ENCODE measurements at places on chromosomes 16 and 17.

- no peak for DNase-seq
Observed at GRCh38 chr17:78873519-78874340, 29.3 kb downstream of the CEP295NL start.

DNA sequence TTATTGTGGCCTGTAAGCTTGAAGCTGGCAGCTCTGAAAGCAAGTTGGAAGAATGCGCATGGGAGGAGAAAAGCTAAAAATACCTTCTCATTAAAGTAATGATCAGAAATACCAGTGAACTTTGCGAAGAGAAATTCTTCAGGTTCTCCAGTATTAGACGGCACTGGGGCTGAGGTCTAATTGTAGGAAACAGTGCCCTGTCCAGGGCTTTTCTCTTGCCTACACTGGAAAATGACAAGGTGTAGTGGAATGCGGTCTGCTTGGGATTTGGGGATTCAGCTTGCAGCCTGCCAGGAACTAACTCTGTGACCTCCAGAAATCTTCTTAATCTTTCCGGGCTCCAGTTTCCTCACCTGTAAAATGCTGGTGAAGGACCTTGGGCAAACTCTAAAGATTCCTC, 53.3 kb upstream of the KCNJ16 start:
- no peak for DNase-seq

DNA sequence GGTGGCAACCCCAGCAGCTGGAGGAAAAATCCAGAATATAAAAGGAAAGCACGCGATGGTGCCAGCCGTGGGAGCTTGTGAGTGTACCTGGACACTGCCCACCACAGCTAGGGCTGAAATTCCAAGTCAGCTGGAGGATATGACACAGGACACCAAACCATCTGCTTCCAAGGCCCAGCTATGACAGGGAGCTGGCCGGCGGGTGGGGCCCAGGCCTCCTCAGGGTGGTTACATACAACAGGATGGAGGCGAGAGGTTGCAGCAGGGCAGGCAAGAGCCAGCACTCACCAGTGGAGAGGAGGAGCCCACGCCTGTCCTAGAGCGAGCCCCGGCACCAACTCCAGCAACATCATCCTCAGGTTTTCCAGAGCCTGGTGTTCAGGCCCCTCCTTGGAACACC, 163.2 kb upstream of the RPL38 start:
- DNase-seq, result no peak

- DNase-seq, result no peak
Observed at GRCh38 chr17:68377771-68378267, 79.5 kb downstream of the WIPI1 start.

GRCh38 chr16:69833357-69834282, 71.5 kb downstream of the WWP2 start:
- DNase-seq, result no peak

DNA sequence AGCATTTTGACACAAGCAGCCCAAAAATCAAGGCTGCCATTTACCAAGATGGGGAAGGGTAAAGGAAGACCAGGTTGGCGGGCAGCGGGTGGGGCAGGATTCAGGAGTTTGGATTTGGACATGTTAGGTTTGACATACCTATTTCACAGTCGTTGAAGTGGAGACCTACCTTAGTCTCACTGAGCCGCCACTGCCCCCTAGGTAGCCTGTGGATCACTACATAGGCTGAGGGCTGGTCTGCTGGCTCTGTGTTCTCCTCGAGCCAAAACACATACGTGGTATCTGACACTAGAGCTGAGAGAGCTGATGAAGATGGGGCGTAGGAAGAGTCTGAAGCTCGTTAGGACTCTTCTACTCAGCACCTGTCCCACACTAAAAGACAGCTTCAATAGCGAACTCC, 115.1 kb downstream of the HIC1 start:
- peak; percentile 68 for DNase-seq

GRCh38 chr17:73744411-73744810, 100.2 kb upstream of the SDK2 start:
- DNase-seq, result no peak

- DNase-seq, result no peak
Observed at GRCh38 chr17:80303824-80304223, 43.2 kb downstream of the RNF213 start.

- DNase-seq, result no peak
Observed at GRCh38 chr16:2956579-2956956, 7.5 kb upstream of the KREMEN2 start.

- DNase-seq, result no peak
Observed at GRCh38 chr16:69318911-69319289, 7.8 kb downstream of the VPS4A start.

DNA sequence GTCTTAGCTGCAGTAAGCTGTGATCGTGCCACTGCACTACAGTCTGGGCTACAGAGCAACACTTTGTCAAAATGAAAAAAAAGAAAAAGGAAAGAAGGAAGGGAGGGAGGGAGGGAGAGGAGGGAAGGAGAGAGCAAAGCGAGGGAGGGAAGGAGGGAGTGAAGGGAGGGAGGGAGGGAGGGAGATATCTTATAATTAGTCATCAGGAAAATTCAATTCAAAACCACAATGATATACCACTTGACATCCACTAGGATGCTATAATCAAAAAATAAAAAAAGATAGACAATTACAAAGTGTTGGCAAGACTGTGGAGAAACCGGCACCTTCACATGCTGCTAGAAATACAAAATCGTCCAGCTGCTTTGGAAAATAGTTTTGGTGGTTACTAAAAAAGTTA, 93.8 kb downstream of the CDC27 start:
- no peak for DNase-seq

DNA sequence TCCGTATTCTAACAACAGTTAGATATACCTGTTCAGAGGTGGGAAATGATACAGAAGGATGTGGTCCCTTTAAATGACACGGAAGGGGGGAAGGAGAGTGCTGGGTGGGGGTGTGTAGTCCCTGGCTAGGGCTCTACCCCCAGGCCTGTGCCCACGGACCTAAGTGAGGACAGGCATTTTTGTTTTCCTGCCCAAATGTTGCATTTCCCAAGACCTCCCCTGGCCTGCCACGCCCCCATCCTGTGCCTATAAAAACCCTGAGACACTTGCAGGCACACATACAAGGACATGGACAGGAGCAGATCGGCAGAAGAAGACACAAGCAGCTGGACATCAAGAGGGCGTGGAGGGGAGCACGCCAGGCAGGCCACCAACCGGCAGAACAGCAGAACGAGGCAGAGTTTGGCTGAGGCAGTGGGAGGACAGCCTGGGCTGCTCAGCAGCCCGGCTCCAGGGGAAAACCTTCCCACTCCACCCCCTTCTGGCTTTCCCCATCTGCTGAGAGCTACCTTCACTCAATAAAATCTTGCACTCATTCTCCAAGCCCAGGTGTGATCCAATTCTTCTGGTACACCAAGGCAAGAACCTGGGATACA, 13.3 kb upstream of the MPP2 start:
- DNase-seq, result no peak

DNA sequence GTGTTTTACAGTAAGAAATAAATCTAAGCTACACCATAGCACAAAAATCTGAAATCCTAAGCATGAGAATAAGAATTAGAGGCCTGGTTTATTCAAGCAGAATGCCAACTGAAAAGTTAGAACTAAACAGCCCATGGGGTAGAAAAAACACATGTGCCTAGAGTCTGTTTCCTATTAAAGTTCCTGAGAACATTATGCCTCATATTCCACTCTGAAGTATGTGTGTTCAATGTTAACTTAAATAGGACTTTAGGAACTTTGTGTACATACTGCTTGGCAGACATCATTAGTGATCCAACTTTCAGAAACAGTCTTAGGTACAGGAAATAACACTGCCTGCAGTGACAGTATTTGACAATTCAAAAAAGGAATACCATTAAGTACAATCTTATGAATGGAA, 18.2 kb downstream of the HEATR6 start:
- DNase-seq, result no peak

GRCh38 chr16:53080345-53081031, 25.7 kb downstream of the CHD9 start:
- DNase-seq, result no peak

- no peak for DNase-seq
Observed at GRCh38 chr16:53881371-53881770, 177.4 kb downstream of the FTO start.

DNA sequence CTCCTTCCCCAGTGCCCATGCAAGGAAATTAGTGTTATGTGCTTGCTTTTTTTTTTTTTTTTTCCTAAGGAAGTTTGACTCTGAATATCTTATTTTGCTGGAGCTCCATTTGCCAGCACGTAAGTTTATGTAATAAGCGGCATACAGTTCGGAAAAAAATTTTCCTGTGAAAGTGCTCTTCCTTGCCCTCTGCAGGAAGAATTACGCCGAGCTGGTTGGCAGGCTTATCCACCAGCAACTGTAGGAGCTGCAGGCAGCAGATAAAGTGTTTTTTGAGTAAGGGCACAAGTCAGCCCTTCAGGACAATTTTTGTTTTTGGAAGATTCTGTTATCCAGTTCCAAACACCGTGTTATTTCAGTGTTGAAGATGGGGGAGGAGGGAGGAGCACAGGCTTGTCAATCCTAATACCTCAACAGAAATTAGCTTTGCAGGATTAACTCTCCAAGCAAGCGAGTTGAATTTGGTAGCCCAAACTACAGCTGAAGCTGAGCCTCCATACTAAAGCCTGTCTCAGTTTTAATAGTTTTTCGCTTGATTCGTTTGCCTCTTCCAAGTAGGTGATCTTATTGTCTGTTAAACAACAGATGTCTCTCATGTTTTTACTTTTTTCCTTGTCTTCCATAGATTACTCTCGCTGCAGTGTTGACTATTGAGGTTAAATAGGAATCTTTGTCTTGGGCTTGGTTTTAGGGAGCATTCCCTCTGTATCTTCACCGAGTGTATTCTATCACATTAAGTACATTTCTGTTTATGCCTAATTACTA, 1.1 kb downstream of the SPECC1 start:
- DNase-seq, result peak; percentile 28

DNA sequence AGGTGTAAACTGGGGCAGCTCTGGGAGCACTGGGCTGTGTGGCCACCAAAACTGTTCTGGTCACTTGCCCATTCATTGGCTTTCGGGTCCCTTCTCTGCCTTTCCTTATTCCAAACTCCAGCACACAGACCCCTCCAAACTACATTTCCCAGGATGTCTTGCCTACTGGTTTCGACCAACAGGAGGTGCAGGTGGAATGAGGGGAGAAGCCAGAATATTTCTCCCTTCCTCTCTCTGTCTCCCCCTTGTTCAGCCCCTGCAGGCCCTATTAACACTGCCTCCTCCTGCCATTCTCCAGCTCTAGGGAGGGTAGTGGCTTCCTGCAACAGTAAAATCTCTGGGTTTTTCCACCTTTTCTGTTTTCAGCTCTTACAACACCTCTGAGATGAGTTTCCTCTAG, 13.2 kb upstream of the NAGPA start:
- no peak for DNase-seq

GRCh38 chr17:30782206-30782605, 42.3 kb downstream of the CRLF3 start:
- no peak for DNase-seq

GRCh38 chr17:82458885-82459424, 414 bp downstream of the NARF start:
- peak; percentile 38 for DNase-seq

DNA sequence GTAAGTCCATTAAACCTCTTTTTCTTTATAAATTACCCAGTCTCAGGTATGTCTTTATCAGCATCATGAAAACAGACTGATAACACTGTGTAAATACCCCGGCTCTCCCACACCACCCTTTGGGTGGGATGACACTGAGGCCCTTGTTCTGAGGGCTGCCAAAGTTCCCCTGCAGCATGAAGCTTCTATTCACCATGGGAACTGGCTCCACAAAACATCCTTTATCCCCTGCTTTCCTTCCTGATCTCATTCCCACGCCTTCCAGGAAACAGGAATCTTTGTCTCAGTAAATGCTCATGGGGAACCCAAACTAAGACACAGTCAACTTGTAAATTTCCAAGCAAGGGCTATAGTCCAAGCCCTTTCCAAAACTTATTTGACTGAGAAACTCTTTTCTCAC, 88.4 kb downstream of the ABCC12 start:
- DNase-seq, result no peak

DNA sequence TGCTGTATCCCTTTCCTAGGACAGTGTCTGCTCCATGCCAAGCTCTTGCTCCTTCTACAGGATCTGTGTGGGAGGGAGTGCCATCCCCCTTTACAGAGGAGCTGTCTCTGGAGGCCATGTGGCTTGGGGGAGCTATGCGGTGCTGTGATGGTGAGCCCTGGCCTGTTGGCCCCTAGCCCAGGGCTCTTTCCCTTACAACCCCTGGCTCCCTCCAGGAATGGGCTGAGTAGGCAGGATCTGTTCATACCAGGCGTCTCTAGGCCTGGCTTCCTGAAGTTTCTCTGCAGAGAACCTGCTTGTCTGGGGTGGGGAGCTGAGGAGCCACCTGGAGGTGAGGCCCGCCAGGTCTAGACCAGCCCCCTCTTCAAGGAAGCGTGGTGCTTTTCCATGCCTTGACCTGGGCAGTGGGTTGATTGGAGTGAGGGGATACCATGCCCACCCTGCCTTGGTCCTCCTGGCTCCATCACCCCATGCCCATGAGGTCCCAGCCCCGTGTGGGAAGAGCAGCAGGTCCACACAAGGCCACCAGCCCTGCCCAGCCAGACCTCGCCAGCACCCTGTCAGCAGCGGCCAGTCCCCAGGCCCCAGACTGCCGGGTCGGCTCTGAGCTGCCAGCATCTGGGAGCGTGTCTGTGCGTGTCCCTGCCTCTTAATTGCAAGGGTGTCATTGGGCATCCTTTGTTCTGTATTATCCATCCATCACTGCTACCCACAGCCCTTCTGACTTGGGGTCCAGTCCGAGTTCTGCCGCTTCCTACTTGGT, 14.7 kb downstream of the LLGL2 start:
- no peak for DNase-seq

- peak; percentile 88 for DNase-seq
Observed at GRCh38 chr16:5071681-5072333, at the start of gene ALG1. ALG1 (plus strand) TSS chr16:5071843; CDS start chr16:5071850, 7 bp downstream.

DNA sequence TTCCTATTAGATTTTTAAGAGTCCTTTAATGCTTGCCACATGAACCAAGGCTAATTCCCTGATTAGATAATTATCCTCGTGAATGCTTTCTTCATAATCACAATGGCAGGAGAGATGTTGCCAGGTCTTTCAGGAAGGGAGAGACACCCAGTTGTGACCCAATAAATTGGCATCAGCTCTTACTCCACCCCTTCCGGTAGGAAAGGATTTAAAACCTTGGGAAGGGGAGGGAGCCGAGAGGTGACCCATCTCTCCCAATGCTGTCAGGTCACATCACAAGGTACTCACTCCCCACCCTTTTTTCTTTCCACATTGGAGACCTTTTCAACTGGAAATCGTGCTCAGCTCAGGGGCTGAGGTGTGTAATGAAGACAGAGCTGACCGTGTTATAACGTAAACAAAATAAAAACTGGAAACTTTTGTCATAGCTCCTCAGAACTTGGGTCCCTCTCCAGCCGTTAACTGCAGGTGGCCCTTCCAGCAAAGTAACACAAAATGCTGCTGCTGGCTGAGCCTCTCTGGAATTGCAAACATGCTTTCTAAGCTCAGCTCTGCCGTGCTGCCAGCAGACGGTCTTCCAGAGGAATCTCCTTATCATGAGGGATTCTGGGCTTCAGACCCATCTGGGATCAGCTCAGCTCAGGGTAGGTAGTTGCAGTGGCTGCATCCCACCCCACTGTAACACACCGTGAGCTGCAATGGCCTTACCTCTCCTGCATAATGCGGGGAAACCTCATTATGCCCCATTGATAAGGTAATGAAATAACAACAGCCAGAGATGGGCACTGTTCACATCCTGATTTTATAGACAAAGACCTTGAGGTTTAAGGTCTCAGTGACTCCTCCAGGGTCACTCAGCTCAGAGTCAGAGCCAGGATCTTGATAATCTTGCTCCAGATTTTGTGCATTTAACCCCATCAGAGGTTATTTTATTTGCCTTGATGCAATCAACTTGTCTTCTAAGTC, 15.6 kb downstream of the TMEM100 start:
- DNase-seq, result peak; percentile 12
